ENCODE measurements at places on chromosomes 16 and 17. TPM values are rescaled to one million over a fixed set of nuclear protein-coding genes. Genes with fewer than 3 reads are reported as not detected.
A peak's percentile ranks its signal among the peaks of the same experiment; 100 is the strongest.

DNA sequence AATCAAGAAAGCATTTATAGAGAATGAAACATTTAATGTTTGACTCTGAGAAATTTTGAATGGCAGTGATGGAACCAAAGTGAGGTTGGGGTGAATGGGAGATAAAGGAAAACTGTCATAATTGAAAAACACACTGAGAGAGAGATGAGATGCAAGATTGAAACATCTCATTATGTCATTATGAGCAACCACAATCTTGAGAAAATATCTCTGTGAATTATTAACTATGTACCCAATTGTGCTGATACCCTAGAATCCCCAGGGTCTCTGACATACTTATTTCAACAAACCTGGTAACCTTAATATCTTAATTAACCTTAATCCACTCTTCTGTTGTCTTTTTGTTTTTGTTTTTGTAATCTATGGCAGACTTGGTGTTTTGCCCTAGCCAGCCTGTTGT lies 143.5 kb upstream of the HLF start:
- no peak for DNase-seq

GRCh38 chr16:28192806-28193529 lies 18.8 kb downstream of the XPO6 start:
- DNase-seq = no peak

- DNase-seq = peak; percentile 67
Measured at GRCh38 chr17:1931844-1932579, 93.1 kb downstream of the RTN4RL1 start.

DNA sequence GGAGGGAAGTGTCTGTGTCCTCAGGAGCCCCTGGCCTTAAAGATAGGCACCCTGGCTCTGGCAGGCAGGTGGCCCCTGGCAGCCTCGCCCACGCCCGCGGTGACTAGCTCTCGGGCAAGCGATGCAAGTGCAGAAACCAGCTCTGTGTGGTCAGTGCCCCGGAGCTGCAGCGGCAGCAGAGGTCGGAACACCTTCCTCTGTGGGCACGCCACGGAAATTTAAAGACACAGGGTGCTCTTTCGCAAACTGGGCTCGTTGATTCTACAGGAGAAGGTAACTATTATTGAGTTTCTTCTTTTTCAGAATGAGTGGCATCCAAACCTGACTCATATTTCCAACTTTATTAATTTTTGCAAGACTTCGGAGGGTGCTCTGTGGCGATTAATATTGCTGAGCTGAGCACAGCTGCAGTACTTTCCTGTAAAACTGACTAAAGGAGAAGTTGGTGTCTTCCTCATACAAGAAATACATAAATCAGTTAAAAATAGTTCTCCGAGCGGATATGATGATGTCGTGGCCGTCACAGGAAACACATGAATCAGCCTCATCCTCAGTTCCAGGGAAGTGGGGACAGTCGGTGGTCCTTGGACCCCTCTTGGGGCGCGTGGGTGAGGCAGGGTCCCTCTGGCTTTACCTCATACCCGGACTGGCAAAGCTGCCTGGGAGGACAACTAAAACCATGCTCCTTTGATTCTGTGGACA lies 120.2 kb downstream of the METRNL start:
- DNase-seq = peak; percentile 70

DNA sequence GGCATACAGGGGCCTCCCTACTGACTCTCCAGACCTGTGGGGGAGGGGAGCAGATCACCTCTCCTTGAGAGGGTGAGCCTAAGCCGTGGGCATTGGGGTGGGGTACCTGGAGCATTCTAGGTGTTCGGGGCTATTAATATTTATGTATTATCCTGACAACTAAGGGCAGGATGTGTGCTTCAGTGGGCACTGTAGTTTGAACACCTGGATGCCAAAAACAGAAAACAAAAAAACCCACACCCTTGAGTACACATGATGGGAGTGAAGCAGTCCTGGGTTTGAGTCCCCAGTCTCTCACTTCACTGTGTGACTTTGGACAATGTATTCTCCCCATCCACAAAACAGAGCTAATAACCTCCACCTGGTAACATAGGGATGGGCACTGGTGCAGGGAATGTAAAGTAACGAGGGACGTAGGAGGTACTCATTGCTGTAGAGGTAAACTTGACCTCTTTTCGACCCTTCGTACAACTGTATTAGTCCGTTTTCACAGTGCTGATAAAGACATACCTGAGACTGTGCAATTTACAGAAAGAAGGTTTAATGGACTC lies 257.8 kb downstream of the CPPED1 start:
- no peak for DNase-seq

DNA sequence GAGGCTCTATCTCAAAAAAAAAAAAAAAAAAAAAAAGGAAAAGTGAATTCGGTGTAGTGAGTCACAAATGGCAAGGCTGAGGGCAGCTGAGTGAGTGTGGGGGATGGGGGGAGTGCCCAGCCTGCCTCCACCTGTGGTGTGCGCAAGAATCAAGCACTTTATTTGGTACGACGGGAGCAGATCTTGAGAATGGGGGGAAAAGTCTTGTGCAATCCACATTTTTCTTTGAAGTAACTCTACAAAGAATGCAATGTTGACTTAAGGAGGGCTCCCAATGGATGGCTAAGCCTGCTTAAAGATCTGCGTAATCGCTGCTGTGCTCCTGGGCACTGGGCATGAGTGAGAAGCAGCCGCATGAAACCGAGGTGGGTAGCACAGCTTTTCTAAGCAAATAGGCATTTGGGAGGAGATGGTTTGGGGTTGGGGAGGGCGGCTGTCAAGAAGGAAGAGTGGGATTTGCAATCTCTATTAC lies 28.2 kb downstream of the ATP2C2 start:
- DNase-seq = no peak

- DNase-seq = no peak
Measured at GRCh38 chr16:53836142-53836541, 132.2 kb downstream of the FTO start.

DNA sequence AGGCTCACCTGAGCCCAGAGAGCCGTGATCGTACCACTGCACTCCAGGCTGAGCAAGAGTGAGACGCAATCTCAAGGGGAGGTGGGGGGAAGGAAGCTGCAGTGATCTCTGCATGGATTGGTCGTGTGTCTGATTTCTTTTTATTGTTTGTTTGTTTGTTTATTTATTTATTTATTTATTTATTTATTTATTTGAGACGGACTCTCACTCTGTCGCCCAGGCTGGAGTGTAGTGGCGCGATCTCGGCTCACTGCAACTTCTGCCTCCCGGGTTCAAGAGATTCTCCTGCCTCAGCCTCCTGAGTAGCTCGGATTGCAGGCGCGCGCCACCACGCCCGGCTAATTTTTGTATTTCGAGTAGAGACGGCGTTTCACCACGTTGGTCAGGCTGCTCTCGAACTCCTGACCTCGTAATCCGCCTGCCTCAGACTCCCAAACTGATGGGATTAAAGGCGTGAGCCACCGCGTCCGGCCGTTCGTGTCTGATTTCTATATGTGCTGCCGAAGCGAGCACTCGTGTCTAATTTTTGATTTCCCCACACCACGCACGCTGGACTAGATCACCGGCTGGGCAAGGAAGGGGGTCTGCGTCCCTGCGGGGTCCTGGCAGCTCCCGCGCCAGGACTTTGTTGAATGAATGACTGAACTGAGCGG lies 448 bp upstream of the TNFRSF12A start:
- DNase-seq = no peak

DNA sequence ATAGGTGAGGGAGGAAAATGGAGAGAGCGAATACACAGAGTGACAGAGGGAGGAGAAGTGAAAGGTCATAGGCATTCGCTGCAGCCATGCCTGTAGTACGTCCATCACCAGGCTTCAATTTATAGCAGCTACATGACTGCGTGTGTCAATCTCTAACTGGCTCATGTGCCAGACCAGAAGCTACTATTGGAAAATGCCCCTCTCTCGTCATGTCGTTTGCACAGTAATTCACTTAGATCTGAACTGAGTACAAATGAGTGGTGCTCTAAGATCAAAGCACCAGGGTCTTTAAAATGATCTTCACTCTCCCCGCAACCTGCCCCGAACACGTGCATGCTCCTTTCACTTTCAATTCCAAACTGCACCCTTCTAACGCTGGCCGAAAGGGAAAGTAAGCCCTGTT lies 51.3 kb downstream of the ADCY9 start:
- DNase-seq = no peak

DNA sequence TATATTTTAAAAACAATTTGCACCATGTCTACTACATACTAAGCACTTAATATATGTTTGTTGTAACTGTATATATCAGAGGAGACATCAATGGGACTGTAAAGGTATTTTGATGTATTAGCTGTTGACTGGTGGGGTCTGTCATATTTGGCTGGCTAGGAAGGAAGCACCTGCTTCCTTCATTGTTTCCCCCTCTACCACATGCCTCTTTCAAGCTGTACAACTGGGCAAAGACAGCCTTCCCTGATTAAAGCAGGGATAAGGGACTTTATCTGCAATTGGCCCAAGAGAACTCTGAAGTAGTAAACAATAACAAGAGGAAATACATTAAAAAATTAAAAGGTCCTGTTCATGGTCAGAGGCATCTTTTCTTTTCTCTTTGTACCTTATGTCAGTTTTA lies 5.5 kb upstream of the SLFN12L start:
- no peak for DNase-seq

DNA sequence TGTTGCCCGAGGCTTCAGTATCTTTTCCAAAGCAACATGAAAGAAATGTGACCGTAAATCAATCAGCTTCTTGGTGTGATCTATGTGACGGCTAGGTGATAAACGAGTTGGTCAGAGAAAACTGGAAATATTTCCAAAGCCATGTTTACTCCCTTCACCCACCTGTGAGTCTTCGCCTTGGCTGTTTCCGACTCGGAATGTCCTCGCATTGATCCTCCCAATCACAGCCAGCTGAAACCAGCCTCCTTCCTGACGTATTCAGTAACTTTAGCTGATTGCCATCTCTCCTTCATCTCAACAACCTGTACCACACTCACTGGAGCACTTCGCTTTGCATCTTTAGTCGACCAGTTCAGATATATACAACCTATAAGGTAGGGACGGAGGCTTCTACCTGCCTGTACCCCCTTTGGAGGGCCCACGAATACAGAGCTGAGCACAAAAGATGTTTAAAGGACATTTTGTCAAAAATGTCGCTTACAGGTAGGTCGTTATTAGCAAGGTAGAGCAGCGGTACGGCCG lies 705 bp downstream of the KRABD2 start:
- DNase-seq = peak; percentile 24

DNA sequence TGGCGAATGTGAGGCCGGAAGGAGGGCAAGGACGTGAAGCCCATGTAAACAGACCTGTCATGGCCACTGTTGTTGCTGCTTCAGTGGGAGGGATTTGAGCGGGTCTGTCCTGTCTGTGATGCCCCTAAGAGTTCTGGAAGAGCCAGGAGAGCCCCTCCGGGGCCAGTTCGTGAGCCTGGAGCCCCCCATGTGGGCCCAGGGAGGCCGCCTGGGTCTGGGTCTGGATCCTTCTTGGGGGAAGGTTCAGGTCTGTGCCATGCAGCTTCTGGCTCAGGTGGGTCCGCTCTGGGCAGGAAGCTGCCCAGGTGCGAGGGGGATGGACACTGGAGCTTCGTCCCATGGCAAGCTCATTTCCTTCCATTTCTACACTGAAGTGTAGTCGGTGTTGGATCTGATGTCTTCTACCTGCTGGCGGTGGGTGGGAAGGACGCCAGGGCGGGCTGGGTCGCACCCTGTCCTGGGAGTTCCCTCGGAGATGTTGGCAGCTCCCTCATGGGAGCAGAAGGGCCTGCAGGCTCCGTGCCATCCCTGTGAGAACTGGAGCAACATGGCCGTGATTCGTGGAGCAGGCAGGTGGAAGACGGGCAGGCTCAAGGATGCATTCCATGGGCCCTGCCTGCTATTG lies 11.2 kb upstream of the WFIKKN1 start:
- no peak for DNase-seq

- no peak for DNase-seq
Measured at GRCh38 chr16:74736531-74737157, 36.0 kb upstream of the MLKL start.

- DNase-seq = no peak
Measured at GRCh38 chr17:31560616-31561235, 169.3 kb downstream of the RAB11FIP4 start.

DNA sequence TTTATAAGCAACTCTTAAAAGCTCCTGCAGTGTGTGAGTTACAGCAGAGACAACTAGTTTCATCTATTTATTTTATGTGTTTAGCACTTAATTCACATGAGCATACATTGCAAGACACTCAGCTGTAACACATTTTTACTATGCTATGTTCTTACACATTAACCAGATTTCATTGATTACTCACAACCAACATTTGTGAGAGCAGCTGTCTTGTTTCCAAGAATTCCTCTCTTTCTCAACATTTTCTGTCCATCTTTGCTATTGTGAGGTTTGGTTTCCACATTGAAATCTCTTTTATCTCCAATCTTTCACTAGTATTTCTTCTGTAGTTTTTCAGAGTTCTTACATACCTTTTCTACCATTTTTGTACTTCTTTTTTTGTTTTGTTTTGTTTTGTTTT lies 51.2 kb downstream of the COPRS start:
- DNase-seq = no peak

DNA sequence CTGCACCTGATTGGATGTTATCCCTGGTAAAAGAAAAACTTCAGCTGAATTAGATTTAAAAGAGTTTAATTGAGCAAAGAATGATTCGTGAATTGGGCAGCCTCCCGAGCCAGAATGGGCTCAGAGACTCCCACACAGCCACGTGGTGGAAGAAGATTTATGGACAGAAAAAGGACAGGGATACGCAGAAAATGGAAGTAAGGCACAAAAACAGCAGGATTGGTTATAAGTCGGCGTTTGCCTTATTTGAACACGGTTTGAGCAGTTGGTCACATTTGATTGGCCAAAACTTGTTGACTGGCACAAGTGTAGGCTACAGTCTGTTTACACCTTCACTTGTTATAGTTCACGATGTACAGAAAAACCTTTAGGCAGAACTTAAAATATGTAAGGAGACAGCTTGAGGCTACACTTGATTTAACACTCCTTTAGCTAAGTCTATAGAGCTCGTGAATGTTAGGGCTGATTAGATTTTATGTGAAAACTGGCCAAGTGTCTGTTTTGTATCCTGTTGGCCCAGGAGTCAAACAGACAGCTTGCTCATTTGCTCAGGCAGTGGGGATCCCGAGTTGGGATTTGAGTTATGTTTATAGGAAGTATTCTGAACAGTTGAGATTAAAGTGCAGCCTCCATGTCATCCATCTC lies 119.5 kb upstream of the SHISA6 start:
- no peak for DNase-seq

GRCh38 chr17:77746896-77747554 lies 211.5 kb upstream of the TNRC6C start:
- DNase-seq = no peak

DNA sequence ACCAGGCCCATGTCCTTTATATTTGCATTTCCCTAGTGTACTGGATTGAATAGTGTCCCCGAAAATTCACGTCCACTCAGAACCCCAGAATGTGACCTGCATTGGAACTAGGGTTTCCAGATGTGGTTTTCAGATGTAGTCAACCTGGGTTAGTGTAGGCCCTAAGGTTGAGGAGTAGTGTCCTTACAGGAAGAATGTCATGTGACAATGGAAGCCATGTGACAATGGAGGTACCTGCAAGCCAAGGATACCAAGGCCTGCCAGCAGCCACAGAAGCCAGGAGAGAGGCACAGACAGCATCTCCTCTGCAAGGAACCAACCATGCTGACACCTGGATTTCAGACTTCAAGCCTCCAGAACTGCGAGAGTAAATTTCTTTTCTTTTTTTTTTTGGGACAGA lies 5.2 kb upstream of the PRR15L start:
- DNase-seq = no peak

ST6GALNAC1 gene
- 0.41 TPM for polyA plus RNA-seq

SLFN13 gene
- polyA plus RNA-seq = 7.3 TPM

TPSG1 gene
- polyA plus RNA-seq = 1.3 TPM

CHST4 gene
- polyA plus RNA-seq = not detected

All from muscle of back (tissue), 13 donors.